ENCODE measurements at places on chromosomes 1 and 21.

DNA sequence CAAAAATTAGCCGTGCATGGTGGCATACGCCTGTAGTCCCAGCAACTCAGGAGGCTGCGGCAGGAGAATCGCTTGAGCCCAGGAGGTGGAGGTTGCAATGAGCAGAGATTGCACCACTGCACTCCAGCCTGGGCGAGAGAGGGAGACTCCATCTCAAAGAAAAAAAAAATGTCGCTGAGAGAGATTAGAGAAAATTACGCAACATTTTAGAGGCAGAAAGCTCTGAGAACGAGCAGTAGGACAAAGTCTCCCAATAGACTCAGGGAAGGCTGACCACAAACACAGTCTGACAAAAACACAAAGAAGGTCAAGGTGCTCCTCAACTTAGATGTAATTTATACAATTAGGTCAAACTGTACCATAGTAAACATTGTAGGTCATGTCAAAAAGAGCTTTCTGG, 367.6 kb upstream of the ZRANB2 start:
- no peak for DNase-seq

DNA sequence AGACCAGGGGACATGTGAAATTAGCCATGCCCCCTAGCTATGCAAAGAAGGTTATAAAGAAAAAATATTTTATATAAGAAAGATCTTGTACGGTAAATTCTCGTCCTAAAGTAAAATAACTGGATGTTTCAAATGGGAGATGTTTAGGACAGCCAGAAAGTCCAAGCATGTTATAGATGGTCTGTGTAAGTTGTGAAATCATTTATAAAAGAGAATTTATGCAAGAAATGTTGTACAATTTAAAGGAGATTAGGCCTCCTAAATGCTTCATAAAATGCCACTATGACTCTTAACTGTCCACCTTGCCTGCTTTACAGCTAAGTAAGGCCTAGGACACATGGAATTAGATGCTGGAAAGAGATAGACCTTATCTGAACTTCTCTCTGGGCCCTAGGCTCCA, 118.1 kb upstream of the POGK start:
- no peak for DNase-seq

- DNase-seq = no peak
Measured at GRCh38 chr1:151620286-151620685, 8.4 kb downstream of the SNX27 start.

DNA sequence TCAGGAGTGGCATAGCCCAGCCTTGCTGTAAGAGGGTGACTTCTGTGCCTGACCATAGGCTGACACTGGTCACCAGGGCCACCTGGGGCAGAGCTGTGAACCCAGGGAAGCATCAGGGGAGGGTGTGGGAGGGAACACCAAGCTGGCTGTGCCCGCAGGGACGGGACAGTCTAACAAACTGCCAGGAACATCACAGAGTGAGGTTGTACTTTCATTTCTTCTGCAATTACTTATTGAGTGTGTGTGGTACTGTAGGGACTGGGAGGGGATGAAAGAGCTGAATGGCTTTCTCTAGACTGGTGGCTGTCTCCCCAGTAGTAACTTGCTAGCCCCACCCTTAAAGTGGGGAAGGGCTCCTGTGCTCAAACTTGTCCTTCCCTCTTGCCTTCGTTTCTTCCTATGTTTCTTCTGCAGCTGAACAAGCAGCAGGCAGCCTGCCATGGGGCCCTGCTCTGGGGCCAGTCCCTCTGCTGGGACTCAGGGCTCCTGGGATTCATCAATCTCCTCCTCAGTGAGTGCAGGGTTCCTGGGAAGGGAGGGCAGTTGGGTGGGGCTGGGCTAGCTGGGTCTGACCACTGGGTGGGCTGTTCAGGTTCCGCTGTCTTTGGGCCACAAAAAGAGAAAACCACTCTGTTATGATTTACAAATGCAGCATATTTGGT, 39.7 kb upstream of the ETV3 start:
- no peak for DNase-seq

- no peak for DNase-seq
Measured at GRCh38 chr21:36097427-36098181, 27.8 kb downstream of the CBR1 start.

DNA sequence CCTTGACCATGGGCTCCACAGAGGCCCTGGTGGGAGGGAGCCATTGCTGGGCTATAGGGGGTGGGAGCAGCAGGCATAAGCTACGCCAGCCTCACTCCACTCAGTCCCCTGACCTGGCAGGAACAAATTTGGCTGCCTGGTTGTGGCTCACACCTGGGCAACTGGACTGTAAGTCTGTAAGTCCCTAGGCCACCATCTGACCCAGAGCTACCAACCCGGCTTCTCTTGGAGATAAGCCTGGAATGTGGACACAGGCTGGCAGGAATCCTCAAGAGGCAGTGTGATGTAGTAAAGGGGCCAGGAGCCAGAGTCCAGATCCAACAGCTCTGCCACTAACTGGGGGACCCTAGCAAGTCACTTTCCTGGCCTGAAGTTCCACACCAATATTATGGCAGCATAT, 11.4 kb downstream of the NCF2 start:
- no peak for DNase-seq

DNA sequence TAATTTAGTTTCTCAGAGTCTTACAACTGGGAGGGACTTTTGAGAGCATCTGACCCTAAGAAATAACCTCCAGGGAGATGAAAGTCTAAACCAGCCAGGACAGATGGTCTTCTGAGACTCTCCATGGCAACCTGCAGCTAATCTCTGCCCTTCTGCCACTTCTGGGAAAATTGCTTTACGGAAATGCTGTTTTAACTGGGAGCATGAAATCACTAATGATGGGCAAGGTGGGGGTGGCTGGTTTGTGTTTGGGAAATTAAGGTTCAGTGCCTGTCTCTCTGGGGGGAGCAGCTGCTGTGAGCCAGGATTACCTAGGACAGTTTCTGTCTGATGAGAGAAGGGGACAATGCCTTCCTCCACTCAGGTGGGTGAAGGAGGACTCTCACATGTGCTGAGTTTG, 33.2 kb downstream of the ROR1 start:
- DNase-seq = peak; percentile 97

GRCh38 chr1:234987415-234988154, 141.1 kb downstream of the TOMM20 start:
- DNase-seq = no peak

DNA sequence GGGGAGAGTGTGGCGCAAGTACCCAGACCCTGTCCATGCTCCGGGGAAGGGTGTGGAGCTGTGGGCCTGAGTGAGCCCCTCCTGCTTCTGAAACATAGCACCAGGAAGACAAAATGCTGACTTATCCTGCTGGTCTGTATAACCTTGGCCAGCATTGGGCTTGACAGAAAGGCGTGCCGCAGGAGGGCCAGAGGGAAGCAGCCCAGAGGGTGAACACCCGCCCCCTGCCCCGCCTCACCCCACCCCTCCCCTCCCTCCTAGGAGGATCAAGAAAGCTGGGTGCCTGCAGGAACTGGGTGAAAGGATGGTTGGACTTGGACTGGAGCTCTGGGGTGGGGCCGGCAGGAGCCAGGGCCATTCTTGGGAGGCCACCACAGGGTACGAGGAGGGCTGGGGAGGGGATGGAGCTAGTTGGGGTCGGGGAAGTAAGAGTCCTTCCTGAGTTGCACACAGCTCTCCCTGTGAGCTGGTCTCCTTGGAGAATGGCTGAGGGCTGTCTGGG, 27.1 kb downstream of the PTPRF start:
- DNase-seq = no peak

DNA sequence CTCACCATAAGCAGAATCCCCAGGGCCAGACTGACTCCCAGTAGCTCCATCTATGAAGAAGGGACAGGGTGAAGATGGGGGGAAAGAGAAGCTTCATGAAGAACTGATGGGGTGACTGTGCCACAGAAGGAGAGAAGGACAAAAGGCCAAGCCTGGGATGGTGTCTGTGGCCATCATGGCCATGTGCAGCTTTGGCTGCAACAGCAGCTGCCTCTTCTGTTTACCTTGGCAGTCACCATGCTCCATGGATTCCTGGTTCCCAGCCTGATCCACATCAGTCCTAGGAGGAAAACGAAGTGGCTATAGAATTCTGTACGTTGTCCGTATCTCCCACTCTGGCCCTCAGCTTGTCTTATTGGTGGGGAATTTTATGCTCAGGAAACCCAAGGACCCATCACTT, 12.0 kb downstream of the SEMA6C start:
- DNase-seq = no peak

GRCh38 chr21:43362321-43362791, 64.6 kb downstream of the SIK1 start:
- DNase-seq = peak; percentile 32

- DNase-seq = no peak
Measured at GRCh38 chr1:151809290-151809984, 4.2 kb upstream of the LINGO4 start.

DNA sequence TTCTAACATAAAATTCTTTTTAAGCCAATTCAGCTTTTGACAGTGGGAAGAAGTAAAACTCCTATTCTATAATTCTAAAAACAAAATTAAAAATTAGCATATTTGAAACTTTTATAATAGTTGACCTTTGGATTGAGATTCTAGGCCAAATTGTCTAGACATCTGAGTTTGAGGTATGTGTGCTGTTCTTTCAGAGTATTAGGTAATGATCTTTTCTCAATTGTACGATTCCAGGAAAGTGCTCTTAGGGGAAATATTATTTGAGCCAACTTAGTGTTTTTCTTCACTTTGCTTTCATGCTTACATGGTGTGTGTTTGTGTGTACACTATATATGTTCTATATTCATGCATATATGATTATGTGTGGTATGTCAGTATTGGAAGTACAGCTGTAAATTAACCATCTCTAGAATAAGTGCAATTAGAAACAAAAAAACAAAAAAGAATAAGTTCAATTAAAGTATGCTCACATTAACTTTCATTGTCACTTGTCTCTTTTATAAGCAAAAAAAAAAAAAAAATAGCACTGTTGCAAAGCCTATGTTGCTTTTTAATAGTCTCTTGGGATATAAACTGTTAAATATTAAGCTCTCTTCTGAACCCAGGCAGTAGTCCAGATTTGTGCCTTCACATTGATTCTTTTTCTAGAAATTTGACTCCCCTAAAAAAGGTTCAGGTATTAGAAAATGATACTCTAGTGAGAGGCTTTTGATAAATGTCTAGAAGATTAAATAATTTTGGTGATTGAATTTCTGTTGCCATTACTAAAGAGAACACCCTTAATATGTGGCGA, 132.2 kb downstream of the ATP5PO start:
- no peak for DNase-seq

- DNase-seq = no peak
Measured at GRCh38 chr1:28123461-28123961, 35.1 kb upstream of the EYA3 start.

- no peak for DNase-seq
Measured at GRCh38 chr1:201605385-201606010, 66.6 kb downstream of the NAV1 start.

DNA sequence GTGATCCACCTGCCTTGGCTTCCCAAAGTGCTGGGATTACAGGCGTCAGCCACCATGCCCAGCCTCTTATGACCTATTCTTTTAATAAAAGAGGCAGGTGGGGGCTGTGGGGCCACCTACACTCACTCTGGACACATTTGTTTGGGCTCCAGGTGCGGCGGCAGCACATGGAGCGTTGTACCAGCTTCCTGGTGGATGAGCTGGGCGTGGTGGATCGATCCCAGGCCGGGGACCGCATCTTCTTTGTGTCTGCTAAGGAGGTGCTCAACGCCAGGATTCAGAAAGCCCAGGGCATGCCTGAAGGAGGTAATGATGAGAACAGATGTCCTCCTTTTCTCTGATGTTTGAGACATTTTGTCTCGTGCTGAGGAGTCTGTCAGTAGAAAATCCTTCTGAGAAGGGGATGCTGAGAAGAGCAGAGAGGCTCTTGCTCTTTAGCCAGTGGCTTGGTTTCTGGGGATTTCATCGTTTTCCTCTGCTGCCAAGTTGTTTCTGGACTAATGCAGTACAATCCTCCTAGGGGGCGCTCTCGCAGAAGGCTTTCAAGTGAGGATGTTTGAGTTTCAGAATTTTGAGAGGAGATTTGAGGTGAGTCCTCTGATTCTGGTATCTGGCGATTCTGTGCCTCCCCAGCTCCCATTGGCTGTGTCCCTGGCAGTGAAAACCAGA, 17.9 kb upstream of the MIIP start:
- DNase-seq = no peak

GRCh38 chr1:50516056-50516455, 92.8 kb upstream of the DMRTA2 start:
- no peak for DNase-seq

GRCh38 chr1:88191917-88192316, 492.2 kb upstream of the PKN2 start:
- DNase-seq = no peak

DNA sequence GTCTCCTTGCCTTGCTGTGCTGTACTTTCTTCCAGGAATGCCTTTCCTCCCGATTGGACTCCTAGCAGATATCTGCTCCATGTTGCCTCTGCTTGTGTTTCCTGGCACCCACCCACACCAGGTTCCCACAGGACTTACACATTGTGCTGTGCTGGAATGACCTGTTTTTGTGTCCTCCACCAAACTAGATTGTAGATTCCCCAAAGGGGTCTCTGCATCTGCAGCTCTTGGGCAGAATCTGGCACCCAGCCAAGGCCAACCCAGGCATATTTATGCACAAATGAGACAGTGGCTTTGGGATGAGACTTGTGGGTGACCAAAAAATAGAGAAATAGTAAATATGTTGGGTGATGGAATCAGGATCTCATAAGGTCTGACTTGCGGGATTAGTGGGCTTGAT, 278.2 kb downstream of the RRAGC start:
- DNase-seq = no peak

DNA sequence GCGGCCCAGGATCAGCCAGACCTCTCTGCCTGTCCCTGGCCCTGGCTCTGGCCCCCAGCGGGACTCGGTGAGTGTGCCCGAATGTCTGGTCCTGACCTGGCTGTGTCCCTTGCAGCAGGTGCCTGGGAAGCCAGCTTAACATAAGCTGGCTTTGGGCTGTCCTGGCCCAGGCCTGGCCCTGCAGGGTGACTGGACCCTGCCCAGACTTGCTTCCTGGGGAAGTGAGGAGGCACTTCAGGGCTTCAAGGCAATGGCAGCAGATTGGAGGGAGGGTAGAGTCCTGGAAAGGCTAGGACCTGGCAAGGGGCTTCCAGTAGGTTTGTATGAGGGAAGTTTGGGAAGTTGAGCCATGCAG, 16.4 kb downstream of the RPS6KA1 start:
- DNase-seq = no peak

DNA sequence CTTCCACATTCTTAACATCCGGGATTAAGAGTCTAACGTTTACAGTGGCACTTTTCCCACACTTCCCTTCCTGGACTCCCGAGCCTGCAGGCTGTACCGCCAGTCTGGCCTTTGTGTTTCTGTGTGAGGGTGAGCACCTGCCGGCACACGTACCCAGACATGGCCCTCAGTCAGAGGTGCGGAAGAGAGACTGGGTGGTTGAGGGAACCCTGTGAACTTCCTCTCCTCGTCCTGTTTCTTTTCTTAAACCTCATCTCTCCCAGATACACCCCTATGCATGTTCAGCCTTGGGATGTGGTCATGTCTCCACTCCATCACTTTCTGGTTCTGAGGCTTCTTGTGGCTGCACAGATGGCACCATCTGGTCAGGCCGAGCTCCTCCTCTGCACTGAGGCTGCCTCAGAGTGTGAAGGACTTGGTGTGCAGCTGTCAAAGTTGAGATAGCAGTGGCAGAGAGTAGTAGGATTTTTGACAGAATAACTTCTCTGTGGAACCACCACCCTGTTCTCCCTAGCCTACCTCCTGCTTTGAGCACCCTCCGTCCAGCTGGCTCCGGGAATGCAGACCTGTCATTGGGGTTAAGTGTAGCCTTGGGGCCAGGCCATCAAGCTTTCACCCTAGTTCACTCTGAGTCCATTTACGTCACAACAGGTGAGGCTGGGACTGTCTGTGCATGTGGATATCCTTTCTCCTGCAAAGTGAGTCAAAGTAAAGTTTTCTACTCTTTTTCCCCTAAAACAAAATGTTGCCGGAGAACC, 31.4 kb downstream of the VASH2 start:
- DNase-seq = peak; percentile 87

All from DMS 273 treated with DMSO at 0.1 percent for 48 hours (cell line).